ENCODE measurements at places on chromosomes 7 and 10.
A peak's percentile ranks its signal among the peaks of the same experiment; 100 is the strongest.

DNA sequence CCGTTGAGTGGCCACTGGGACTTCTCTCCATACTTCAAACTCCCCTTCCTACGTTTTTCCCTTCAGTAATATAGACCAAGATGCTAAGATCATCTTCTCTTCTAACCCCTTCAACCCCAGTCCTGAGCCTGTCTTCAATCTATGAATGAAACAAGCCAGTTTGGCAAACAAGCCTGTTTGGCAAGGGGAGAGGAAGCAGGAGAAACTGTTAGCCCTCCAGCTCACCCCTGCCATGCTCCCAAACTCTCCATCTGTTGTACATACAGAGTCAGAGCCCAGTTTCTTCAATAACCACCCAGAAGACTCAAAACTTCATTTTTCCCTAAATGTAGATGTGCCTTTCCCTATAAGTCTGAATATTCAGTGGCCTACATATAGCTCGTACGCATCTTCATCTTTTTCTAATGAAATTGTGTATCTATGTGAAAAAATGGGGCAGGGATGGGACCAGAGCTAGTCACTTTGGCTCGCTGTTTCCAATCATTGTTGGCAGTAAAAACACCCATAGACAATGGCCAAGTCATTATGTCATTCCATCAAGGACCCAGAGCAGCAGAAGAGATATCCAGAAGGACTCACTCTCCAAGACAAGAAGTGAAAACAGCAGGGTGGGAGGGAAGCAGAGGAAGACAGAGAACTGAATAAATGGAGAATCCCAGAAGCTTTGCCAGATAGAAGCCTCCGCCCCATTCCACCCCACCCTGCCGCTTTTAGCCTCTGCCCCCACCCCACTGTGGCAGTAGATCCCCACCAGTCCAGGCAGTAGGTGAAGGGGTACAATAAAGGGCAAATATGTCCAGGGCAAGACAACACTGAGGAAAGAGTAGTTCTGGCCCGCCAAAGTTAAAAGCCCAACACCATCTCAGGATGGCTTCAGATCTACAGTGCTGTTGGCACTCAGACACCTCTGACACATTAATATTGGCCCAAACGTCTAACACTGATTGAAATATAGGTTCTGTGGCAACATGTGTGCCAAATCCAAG, 87.3 kb downstream of the DOCK4 start:
- DNase-seq, result no peak

DNA sequence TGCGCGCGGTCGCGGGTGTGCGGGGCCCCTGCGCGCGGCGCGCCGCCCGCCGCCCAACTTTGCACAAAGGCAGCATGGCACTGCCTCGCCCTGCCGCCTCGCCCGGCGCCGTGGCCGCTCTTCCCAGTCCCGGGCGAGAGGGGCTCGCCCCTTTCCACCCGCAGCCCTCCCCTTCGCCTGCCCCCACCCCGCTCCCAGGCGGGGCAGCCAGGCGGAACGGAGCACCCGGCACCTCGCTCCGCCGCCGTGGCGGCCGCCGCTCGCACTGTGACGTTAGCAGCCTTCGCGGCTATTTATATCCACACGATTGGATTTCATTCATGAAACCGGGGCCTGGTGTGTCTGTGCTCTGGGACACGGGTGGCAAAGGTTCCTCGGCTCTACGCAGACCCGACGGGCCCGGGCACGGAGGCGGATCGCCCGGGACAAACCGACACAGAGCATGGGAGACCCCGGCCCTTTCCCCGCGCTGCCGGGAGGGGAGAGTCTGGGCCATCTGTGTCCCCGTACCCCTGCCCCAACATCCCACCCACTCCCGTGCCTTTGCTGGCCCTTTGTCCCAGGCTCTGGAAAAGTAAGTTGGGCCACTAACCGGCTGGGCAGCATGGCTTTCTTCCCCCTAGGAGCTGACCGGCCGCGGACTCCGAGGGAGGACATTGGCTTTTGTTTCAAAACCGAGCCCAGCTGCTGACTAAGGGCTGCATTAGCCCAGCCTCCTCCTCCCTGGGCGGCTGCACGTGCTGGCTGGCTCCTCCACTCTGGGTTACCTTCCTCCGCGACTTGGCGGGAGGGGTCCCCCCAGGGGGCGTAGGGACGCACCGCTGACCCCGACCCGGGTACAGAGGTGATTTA, at the start of gene RHOBTB1:
TSS of gene RHOBTB1 (minus strand) at position 128 of the 852 bp plus-strand sequence. CDS start 32,643 bp downstream, outside the sequence.
- no peak for DNase-seq

GRCh38 chr7:25029075-25029474, 49.1 kb upstream of the OSBPL3 start:
- no peak for DNase-seq

DNA sequence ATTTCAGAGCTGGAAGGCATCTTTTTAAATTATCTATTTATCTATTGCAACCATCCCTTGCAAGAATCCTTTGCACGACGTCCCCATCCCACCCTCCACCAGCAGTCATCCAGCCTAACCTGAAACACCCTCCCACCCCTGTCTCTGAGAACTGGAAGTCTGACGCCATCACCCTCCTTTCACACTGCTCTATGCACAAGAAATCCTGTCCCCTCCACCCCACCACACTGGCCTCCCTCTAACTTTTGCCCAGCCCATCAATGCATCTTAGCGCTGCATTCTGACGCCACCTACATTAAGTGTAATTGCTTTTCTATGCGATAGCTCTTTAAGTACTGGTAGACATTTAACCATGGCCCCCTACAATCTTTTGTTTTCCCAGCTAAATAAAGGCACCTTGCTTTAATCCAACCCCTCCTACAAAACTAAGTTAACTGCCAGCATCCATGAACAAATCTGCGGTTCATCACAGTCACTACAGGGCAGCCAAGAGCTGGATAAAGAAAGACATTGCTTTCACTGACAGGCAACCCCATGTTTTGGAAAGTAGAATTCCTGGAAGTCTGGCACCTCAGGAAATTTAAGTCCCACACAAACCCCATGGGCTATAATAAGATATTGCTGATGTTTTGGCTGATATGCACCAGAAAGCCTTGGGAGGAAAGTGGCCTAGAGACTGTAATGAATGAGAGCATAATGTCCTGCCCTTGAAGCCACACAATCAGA, 128.0 kb downstream of the GLI3 start:
- no peak for DNase-seq

GRCh38 chr7:26291699-26292538, at the start of gene SNX10:
Gene SNX10 (plus strand): TSS chr7:26291862. CDS start chr7:26346443, 54,581 bp downstream.
- peak; percentile 68 for DNase-seq

DNA sequence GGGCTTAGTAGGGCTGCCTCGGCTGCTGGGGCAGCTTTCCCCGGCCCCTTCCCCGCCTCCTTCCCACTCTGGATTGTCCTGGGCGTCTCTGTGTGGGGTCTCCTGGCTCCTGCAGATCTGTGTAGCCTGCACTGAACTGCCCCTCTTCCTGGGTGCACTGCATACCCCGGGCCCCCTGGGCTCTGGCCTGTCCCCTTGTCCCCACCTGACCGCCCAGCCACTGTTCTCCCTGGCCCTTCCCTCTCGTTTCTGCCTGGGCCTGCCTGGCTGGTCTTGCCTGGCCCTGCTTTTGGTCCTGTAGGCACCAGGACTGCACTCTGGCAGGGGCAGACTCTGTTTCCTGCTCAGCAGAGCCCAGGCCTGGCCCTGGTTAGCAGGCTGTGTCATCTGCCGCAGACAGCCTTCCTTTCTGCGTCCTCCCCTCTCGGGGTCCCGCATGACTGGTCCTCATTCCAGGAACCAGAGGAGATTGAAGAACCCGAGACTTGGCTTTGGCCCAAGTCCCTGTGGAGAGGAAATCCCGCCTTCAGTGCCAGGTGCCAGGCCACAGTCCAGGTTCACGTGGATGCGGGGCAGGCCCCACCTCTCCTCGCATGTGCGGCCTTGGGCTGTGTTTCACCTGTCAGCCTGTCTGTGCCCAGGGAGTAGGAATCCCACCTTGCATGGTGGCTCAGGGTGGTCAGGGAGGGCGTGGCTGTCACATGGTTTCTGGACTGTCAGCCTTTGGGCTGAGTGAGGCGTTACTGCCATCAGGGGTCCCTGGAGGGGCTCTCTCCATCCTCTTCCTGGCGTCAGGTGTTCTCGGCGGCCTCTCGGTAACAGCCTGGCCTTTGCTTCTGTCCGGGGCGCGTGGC, 9.2 kb downstream of the INPP5A start:
- DNase-seq, result no peak

- no peak for DNase-seq
These were observed 44.9 kb downstream of the FIGNL1 start for GRCh38 chr7:50405221-50405620.

DNA sequence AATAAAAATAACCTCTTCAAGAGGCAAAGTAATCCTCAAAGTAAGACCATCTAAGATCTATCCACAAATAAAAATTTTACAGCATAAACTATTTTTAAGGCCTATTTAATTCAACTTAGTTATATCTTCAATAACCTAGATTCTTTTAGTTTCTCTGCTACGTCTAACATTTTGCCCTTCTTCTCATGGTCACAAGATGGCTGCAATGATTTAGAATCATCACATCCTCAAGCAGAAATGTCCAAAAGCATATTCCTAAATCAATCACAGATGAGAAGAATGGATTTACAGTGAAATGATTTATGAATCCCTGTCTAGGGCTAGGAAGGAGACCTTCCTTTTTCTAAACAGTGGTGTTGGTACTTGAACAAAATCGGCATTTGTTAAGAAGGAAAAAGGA, 304.7 kb downstream of the ARHGAP12 start:
- DNase-seq, result no peak

DNA sequence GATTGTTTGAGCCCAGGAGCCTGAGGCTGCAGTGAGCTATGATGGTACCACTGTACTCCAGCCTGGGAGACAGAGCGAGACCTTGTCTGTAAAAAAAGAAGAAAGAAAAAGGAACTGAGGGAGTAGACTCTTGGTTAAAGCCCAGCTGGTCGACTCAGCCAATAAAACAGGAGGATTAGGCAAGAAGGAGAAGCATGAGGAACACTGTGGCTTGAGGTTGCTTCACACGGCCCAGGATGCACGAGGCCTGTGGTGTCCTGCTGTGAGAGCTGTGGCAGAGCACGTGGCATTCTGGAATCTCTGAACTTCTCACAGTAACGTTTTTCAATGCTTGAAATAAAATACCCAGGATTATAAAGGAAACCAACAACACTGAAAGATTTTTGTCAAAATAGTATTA, 93.3 kb downstream of the CUL2 start:
- no peak for DNase-seq

- DNase-seq, result no peak
These were observed 92.6 kb downstream of the POLL start for GRCh38 chr10:101495324-101495925.

DNA sequence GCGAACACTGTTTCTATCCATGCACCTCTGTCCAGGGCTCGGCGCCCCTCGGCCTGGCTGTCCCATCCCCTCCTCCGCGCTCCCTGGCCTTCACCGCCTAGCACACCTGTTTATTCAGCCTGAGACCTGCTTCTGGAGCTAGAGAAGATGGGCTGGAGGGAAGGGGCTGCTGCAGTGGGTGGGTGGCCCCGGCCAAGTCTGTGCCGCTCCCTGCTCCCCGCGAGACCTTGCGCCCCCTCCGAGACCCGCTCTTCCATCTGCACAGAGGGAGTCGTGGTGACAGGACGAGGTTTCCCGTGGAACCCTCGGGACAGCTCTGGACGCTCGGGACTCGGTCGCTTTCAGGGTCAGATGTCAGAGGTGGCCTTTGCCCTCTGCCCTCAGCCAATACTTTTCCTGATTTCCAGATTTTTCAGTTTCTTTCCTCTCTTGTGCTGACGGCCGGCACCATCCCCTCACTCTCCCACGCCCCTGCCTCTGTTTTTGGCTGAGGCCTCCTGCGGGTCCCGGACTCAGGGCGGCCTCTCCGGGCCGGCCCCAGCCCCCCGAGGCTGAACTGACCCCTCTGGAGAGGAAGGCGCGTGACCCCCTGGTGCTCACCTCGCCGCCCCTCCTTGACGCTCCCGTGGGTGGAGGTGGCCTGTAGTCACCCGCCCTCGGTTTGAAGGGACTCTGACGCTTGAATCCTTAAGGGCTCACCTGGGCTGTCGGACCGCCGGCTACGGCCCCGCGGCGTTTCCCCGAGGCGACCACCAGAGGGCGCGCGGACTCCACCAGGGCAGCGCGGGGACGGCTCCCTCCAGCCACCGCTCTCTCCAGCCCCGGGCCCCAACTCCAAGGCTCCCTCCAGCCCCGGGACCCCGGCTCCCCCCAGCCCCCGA, 15.6 kb downstream of the SHH start:
- DNase-seq, result peak; percentile 88

DNA sequence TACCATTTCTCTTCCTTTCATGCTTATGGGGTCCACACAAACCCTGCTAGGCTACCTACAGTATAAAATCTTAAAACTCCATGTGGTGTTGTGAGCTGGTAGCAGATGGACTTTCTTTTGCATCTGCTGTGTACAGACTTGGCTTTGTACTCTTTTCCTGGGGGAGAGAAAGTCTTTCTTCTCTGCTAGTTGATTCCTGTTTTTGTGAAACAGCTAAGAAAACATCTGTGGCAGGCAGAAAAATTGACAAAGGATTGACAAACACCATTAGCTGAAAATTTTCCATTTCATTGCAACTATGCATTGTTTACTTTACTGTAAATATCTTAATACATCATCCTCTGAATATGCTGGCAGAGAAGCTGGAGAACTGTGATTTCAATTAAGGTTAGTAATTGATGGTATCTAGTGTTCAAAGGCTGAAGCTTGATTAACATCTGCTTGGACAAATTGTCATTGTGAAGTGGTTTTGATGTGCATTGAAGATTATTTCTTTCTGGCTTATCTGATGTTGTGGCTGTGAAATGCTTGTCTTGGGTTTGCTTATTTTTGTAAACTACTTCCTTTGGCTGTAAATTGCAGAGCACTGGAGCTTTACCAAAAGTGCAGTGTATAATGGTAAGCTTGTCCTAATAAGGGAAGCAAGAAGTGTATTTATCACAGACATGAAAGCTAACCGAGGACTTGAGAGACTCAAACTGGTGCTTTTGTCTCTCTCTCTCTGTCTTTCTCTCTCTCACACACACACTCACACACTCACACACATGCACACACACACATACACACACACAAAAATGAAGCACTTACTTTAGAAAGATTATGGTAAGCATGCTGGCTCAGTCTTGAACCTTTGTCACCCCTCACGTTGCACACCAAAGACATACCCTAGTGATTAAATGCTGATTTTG, at the start of gene FOXP2:
TSS of gene FOXP2 (plus strand) at position 660 of the 908 bp plus-strand sequence. CDS start 11,697 bp downstream, outside the sequence.
- DNase-seq, result no peak

DNA sequence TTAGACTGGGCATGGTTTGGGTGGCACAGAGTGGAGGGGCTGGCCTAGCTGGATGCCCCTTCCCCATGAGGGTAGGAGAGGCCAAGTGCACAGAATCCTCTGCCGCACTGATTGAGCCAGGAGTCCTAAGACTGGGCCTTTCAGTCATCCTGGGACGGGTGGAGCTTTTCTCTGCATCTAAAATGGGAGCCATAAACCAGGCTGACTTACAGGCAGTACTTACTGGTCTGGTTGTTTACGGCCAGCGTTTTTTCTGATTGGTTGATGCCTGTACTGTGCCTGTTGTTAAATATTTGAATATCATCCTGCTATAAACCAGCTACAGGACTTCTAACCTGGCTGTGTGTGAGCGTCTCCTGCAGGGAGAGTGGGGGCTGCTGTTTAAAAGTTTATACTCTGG, 107.8 kb downstream of the CDH23 start:
- no peak for DNase-seq

DNA sequence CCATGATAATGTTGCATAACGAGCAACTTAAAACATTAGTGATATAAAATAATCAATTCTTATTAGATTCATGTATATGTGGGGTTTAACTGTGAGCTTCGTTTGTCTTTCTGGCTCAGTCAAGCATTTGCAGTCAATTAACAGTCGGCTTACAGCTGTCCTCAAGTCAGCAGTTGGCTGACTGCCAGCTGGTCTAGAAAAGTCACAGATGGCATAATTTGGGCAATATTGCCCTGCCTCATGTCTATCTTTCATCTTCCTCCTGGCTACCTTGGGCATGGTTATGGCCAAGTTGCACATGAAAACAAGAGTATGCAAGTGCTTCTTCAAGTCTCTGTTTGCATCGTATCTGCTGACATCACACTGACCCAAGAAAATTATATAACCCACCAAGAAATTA, 186.1 kb upstream of the ZWINT start:
- no peak for DNase-seq

All from activated naive CD4-positive, alpha-beta T cell treated with anti-CD3 and anti-CD28 coated beads, Interleukin-2, amount 50 U/mL, for 72 hours (primary cell).